H1 (cell line): ENCODE measurements at places on chromosomes 5 and 9. TPM values are rescaled to one million over a fixed set of nuclear protein-coding genes. Genes with fewer than 3 reads are reported as not detected.

Gene F2RL1
- total RNA-seq: 23.2 and 23.5 TPM in 2 replicates

Gene ENHO
- 12.2 and 14.1 TPM in 2 replicates for total RNA-seq

DNA sequence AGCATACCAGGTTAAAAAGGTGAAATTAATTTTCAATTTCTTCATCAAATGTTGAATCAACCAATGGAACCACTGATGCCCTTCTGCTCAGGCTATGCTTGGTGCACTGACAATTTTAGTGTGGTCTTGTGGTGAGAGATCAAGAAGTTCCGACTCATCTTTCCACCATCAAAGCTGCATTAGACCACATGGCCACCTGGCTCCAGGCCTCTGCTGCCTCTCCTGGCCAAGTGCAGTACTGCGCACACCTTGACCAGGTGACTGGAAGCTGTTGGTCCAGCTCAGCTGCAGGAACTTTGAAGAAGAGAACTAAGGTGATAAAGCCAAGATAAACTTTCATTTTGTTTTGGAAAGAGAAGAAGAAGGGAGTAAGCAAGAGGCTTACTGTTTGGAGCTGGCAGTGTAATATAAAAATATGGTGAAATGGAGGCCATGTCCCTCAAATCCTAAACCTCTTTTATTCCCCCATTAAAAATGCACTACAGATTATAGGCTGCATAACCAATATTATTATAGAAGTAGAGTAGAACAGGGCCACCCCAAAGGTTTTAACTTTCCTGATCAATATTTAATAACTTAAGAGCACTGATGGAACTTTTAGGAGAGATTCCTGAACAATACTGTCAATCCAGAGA lies 315.5 kb upstream of the C9orf72 start:
- peak; percentile 91 for DNase-seq

Gene CYLC2
- not detected in 2 replicates for total RNA-seq

GRCh38 chr5:122327110-122327509 lies 15.1 kb downstream of the SNCAIP start:
- DNase-seq: no peak

DNA sequence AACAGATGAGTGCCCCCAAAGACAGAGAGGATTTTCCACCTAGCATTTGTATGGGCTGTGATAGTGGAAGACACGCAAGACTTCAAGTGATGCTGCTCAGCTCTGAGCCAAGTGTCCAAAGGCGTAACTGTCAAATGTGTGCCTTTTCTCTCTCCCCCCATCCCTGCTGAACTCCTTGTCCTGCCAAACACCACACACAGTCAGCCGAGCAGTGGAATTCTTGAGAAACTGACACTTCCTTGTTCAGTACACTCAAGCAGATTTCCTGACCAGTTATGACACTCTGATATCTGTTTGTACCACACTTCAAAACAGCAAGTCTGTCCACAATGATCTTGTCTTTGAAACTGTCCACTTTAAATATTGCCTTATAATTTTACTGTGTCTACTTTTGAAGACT lies 166.4 kb downstream of the PIK3R1 start:
- DNase-seq: no peak

DNA sequence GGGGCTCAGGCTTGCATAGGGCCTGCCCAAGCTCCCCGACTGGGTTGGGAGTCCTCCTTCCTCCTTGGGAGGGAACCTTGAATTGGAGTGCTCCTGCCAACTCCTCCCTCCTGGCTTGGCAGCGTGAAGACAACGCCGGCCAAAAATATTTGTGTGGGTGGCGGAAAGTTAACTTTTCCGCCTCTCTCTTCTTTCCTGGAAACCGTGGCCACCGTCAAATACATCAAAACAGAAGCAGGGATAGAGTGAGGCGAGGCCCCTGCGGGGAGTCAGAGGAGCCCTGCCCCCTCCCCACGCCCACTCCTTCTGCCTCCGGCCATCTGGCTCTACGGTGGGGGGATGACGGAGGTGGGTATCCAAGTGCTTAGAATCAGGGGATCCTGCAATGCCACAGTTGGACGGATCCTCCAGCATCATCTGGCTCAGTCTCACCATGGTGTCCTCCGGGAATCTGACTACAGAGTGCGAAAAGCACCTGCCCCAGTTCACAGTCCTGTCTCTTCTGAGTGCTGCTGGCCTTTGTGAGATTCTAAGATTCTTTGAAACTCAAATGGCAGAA lies 25.2 kb upstream of the SYNPO start:
- no peak for DNase-seq

Gene DNAH5
- 0.50 and 0.73 TPM in 2 replicates for total RNA-seq

Gene C5orf46
- not detected in 2 replicates for total RNA-seq

GRCh38 chr5:57834829-57835608 lies 352.4 kb upstream of the ACTBL2 start:
- DNase-seq: no peak

DNA sequence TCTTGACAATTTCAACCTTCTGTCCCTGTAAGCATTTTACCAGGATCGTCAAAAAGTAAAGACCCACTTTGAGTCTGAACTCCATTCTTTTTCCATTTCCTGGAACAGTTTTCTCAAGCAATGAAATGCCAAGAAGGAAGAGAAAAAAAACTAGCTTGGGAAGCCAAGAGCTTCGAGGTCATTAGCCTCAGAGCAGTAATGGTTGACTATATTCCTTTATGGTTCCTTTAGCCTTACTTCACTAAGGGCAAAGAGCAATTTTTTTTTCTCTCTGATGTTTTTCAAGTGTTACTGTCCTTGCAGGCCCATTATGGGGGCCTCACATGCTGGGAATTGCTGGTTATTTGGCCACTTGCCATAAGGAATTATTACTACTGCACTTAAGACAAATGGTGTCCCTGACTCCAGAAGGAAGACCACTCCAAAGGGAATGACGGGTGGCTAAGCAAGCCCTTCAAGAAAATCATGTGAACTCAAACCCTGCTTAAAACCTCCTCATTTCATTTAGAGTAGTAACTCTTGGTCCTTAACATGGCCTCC lies 37.1 kb downstream of the BNC2 start:
- DNase-seq: no peak

DNA sequence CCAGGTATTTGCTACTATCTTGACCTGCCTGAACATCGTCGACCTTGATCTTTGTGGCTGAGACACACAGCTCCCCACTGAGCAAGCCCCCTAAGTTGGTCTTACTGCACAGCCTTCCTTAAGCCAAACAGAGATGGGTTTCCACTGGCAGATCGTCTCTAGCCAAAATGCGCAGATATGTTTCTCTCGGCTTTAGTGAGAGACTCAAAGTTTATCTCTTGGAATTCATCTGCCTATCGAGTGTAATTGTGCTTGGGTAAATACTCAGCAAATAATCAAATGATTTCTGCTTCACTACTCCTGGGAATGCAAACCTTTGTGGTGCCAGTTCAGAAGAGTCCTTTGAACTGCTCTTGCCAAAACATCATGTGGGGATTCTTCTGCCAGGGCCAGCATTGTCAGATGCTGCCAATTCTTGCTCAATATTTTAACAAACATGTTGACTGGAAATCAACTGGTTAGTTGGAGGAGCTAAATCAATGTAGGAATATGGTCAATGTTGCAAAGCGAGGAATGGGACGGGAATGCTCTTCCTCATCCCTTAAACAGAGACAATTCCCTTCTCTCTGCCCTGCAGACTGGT lies 141.2 kb upstream of the SLC28A3 start:
- DNase-seq: no peak

GRCh38 chr5:87949676-87950631 lies 318.7 kb downstream of the TMEM161B start:
- no peak for DNase-seq

DNA sequence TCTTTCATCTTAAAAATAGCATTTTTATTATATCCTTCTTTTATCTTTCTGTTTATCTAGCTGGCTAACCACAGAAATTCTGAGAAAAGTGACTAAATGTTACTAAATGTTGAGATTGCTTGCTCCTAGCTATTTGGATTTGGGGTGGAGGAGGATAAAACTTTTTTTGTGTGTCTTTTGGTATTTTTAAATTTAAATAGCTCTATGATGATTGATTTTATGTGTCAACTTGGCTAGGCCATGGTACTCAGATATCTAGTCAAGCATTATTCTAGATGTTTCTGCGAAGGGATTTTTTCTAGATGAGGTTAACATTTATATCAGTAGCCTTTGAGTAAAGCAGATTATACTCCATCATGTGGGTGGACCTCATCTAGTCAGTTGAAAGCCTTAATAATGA lies 75.0 kb downstream of the GCNT1 start:
- DNase-seq: no peak

- DNase-seq: no peak
Measured at GRCh38 chr5:39355324-39355723, 9.0 kb downstream of the C9 start.

Gene SLC4A9
- 0.15 and 0.28 TPM in 2 replicates for total RNA-seq

DNA sequence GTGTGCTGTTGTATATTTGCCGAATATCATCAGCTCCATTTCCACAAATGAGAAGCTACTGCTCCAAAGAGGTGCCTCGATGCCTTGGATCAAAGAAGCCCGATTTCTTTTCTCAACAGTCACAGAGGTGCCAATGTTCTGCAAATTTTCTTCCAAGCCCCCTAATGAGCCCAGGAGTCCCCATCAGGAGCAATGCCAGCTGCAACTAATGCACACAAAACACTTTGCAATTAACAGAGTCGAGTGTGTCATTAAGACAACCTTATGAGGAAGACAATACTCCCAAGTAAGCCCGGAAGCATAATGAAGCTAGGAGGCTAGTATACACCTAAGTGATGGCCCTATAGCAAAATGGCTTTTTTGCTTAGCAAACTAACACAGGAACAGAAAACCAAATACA lies 247.0 kb downstream of the TRIM32 start:
- DNase-seq: no peak

- no peak for DNase-seq
Measured at GRCh38 chr5:30759731-30760130, 433.8 kb upstream of the CDH6 start.

GRCh38 chr5:162995568-162995967 lies 441.8 kb upstream of the CCNG1 start:
- DNase-seq: no peak

DNA sequence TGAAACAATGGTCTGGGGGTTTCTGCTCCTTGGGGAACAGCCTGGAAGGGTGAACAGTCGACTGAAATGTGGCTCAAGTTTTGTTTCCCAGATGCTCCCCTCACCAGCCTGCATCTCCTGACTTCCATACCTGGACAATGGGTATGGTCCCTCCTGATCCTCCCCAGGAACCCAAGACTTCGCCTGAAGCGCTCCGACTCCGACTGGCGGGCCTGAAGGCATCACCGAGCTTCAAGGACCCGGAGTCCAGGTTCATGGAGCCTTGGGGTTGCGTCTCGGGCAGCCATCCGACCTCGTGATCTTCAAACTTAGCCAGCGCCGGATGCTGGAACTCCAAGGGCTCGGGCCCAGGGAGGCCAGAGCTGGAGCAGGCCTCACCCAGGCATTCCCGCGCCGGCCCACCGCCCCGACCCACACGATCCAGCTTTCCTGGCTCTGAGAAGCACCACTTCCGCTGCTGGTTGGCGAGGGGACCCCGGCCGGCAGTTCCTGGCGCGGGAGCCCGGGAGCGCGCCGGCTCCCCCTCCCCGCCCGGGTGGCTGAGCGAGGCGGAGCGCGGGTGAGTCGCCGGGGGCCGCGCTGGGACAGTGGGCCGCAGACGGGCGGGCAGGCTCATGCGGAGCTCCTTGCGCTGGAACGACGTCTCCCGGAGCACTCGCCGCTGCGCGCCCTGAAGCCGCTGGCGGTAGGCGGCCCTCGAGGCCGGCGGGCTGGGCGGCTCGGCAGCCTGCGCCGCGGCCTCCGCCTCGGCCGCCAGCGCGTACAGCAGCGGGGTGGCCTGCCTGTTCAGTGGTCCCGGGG lies 5.2 kb downstream of the SHROOM1 start:
- no peak for DNase-seq

DNA sequence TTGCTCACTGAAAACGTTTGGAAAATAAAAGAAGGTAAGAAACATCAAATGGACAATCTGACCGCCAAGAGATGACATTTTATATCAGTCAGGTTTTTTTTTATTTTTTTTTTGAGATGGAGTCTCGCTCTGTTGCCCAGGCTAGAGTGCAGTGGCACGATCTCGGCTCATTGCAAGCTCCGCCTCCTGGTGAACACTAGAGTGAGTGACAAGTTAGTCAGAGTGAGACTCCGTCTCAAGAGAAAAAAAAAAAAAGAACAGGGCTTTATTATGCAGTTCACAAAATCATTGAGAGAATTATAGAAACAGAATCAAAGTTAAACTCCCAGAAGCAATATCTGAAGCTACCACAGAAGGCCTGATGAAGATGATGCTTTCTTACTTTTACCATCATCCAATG lies 70.1 kb downstream of the DTWD2 start:
- no peak for DNase-seq

DNA sequence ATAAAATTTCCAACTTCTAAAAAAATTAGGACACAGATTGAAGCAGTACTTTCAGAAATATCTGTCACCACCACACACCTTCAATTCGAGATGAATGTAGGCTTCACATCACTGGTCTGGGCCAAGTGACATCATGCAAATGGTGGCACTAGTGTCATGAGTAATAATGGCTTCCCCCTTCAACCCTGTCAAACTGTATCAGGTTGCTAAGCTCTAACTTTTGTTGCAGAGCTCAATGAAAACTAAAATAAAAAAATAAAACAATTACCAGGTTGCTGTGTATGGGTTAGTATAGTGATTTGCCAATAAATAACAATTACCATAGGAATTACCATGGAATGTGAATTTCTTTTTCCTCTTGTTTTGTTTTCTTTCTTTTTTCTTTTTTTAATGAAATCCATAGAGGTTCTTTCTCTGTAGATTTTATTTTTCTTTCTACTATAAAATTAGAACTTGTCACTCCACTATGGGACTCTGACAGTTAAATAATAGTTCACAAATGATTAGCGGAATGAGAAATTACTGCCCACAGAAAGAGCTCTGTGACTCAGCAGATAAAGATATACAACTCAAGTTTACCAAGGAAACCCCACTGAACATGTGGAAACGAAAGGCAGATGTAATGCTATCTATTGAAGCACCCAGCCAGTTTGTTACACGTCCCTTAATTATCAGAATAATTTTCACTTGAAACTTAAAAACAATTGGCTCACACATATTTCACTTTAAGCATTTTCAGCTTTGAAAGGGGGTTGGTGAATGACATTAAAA lies 783.8 kb upstream of the WWC1 start:
- DNase-seq: no peak

- DNase-seq: no peak
Measured at GRCh38 chr5:171122372-171122771, 186.7 kb upstream of the TLX3 start.
